Skeletal muscle tissue (tissue), 5 donors: ENCODE measurements at places on chromosomes 1 and 21. TPM values are rescaled to one million over a fixed set of nuclear protein-coding genes. Genes with fewer than 3 reads are reported as not detected.

Gene CNR2
- total RNA-seq, result under 0.01 TPM

Gene AMY1C
- not detected for total RNA-seq

Gene TARDBP
- total RNA-seq, result 61.1 TPM

Gene LINGO4
- total RNA-seq, result under 0.01 TPM

Gene PGLYRP3
- total RNA-seq, result not detected

Gene PTPRC
- 15.7 TPM for total RNA-seq

Gene FMO2
- 0.52 TPM for total RNA-seq

Gene DMBX1
- total RNA-seq, result not detected

Gene CYP2J2
- 38.1 TPM for total RNA-seq

Gene ATP1A2
- 38.1 TPM for total RNA-seq

Gene TEX35
- total RNA-seq, result not detected

Gene NHLH1
- total RNA-seq, result not detected

Gene RNF220
- 25.1 TPM for total RNA-seq

Gene GUCA2A
- total RNA-seq, result not detected

Gene SH3BP5L
- total RNA-seq, result 19.3 TPM

Gene KIF17
- 3.7 TPM for total RNA-seq

Gene ZNF362
- 7.3 TPM for total RNA-seq

Gene SLFNL1
- 0.52 TPM for total RNA-seq

Gene C8B
- not detected for total RNA-seq

Gene CLCNKA
- under 0.01 TPM for total RNA-seq

Gene GJA5
- total RNA-seq, result 13.0 TPM

Gene SLC16A4
- 12.5 TPM for total RNA-seq

Gene TSPAN2
- total RNA-seq, result 6.8 TPM
